ENCODE measurements at places on chromosomes 11 and 22. TPM values are rescaled to one million over a fixed set of nuclear protein-coding genes. Genes with fewer than 3 reads are reported as not detected.
A peak's percentile ranks its signal among the peaks of the same experiment; 100 is the strongest.

- H3K27me3 ChIP-seq, result peaks cover 11% of the 10 kb centered on the region
- DNase-seq, result no peak
- H3K27ac ChIP-seq, result no peak overlapping the region
- H3K36me3 ChIP-seq, result no peaks in the 10 kb centered on the region
Measured at GRCh38 chr11:123382555-123383074, 47.5 kb upstream of the GRAMD1B start.

- H3K27ac ChIP-seq, result no peak overlapping the region
- no peak for DNase-seq
- H3K4me1 ChIP-seq, result no peaks in the 10 kb centered on the region
- no peaks in the 10 kb centered on the region for H3K36me3 ChIP-seq
- peaks cover 18% of the 10 kb centered on the region for H3K27me3 ChIP-seq
- no peak overlapping the region for H3K4me3 ChIP-seq
Measured at GRCh38 chr22:26996154-26996553, 338.8 kb downstream of the MIAT start.

GRCh38 chr11:67288452-67289225 is 464 bp upstream of the ANKRD13D start:
- H3K27me3 ChIP-seq, result no peaks in the 10 kb centered on the region
- H3K4me3 ChIP-seq, result peak overlapping the region; percentile 75
- peaks cover 12% of the 10 kb centered on the region for H3K4me1 ChIP-seq
- peaks cover 8% of the 10 kb centered on the region for H3K36me3 ChIP-seq

GRCh38 chr11:109433753-109434256 is 11.8 kb downstream of the C11orf87 start:
- H3K36me3 ChIP-seq, result no peaks in the 10 kb centered on the region
- no peaks in the 10 kb centered on the region for H3K4me1 ChIP-seq
- H3K4me3 ChIP-seq, result no peak overlapping the region
- DNase-seq, result no peak

DNA sequence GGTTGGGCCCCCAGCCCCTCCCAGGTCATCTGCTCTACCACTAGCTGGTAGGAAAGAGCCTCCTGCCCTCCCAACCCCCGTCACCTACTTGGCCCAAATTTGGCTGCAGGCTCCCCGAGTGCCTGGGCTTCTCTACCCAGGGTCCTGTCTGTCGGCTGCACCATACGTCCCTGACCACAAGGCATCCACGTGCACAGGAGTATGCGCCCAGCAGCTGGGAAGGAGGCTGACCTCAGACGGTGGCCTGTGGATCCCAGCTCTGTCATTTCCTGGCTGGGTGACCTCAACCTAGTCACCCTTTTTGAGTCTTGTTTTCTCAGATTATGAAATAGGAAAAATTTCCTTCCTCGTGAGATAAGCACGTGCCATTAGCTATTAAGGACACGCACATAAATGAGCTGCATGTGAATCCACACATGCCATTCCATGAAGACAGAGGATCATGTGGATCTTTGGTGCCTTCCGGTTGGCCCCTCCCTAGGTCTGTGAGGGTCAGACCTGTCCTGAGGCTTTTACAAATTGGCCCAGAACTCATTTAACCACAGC is 13.7 kb downstream of the CYB561A3 start:
- H3K4me3 ChIP-seq, result no peak overlapping the region
- H3K27me3 ChIP-seq, result no peaks in the 10 kb centered on the region
- H3K4me1 ChIP-seq, result no peaks in the 10 kb centered on the region
- no peak overlapping the region for H3K27ac ChIP-seq

- peaks cover 9% of the 10 kb centered on the region for H3K4me1 ChIP-seq
- no peak for DNase-seq
Measured at GRCh38 chr11:4455419-4455818, 6.3 kb downstream of the OR52K2 start.

- H3K4me3 ChIP-seq, result no peak overlapping the region
- no peak for DNase-seq
- H3K4me1 ChIP-seq, result peaks cover 42% of the 10 kb centered on the region
- peaks cover 16% of the 10 kb centered on the region for H3K27me3 ChIP-seq
- H3K36me3 ChIP-seq, result peaks cover 3% of the 10 kb centered on the region
- H3K27ac ChIP-seq, result no peak overlapping the region
Measured at GRCh38 chr11:115720602-115721245, 216.5 kb upstream of the CADM1 start.

- no peak for DNase-seq
- peaks cover 1% of the 10 kb centered on the region for H3K4me1 ChIP-seq
- H3K4me3 ChIP-seq, result no peak overlapping the region
- H3K27ac ChIP-seq, result no peak overlapping the region
- no peaks in the 10 kb centered on the region for H3K36me3 ChIP-seq
Measured at GRCh38 chr11:12285811-12286222, 91.6 kb upstream of the PARVA start.

DNA sequence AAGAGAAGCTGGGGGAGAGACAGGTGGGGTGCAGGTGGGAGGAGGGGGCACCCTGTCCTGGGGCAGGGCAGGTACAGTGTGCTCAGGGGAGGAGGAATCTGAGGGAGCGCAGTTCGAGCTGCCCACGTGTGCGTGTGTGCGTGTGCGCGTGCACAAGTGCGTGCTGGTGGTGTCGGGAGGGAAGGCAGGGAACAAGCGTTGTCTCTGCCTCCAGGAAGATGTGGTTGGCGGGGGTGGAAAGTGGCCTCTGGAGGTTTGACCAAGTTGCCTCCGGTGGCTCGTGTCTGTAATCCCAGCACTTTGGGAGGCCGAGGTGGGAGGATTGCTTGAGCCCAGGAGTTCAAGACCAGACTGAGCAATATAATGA is 49.9 kb upstream of the THY1 start:
- H3K36me3 ChIP-seq, result no peaks in the 10 kb centered on the region
- H3K4me3 ChIP-seq, result no peak overlapping the region
- H3K27ac ChIP-seq, result no peak overlapping the region
- no peak for DNase-seq
- H3K27me3 ChIP-seq, result peaks cover 46% of the 10 kb centered on the region

DNA sequence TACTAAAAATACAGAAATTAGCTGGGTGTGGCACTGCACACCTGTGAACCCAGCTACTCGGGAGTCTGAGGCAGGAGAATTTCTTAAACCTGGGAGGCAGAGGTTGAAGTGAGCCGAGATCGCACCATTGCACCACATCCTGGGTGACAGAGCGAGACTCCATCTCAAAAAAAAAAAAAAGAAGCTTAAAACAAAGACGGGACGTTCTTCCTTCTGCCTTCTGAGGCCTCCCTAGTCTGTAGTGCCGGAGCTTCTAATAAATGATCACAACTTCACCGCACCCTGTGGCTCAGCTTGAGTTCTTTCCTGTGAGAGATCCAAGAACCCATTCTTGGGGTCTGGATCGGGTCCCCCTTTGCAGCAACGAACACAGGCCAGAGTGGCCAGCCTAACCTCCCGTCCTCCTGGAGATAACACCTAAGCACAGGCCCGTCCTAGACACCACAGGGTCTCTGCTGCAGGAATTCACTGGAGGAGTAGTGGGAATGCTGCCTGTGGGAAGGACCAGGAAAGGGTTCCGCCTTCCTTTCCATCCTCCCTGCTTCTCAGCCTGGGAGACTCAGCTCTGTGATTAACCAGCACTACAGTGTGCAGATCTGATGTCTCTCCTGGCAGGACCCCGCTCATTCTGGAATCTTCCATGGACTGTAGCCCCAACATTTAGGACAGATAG is 2.2 kb upstream of the APOBEC3H start:
- H3K4me3 ChIP-seq, result no peak overlapping the region
- H3K27me3 ChIP-seq, result peaks cover 7% of the 10 kb centered on the region
- H3K36me3 ChIP-seq, result no peaks in the 10 kb centered on the region
- DNase-seq, result no peak
- peaks cover 2% of the 10 kb centered on the region for H3K4me1 ChIP-seq

- no peak overlapping the region for H3K4me3 ChIP-seq
- no peaks in the 10 kb centered on the region for H3K36me3 ChIP-seq
- no peaks in the 10 kb centered on the region for H3K27me3 ChIP-seq
- no peak overlapping the region for H3K27ac ChIP-seq
- H3K4me1 ChIP-seq, result no peaks in the 10 kb centered on the region
Measured at GRCh38 chr11:90355200-90355599, 132.4 kb upstream of the CHORDC1 start.

DNA sequence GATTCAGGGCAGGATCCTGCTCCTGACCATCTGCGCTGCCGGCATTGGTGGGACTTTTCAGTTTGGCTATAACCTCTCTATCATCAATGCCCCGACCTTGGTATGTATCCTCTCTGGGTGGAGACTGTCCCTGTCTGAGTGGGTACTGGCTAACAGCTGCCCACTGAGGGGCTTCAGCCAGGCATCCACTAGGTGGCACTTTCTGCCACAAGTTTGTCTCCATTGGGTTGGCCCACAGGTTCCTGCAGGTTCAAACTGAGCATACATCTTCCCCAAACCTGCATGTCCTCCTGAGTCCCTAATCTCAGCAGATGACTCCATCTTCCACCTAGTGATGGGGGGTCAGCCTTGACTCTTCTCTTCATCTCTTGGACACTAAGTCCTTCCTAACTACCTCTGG is 4.4 kb downstream of the SLC2A11 start:
- no peak overlapping the region for H3K4me3 ChIP-seq
- H3K27me3 ChIP-seq, result no peaks in the 10 kb centered on the region
- peaks cover 9% of the 10 kb centered on the region for H3K4me1 ChIP-seq
- no peak for DNase-seq
- H3K27ac ChIP-seq, result no peak overlapping the region
- H3K36me3 ChIP-seq, result peaks cover 7% of the 10 kb centered on the region

DNA sequence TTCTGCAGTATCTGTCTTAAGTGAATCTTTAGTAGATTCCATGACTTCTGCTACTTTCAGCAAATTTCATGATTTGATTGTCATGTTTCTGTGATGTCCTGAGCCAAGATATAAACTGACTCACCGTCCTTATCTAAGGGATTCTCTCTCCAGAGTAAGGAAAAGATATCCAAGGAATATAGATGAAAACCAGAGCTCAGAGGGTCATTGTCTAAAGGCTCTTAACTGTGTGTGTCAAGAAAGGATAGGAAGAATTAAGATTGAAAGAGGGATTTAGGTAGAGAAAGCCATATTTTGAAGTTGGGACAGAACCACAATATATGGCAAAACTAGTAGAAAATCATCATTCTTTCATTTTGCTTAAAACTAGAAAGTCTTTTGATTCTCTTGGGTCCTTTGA is 50.7 kb downstream of the PPME1 start:
- no peak overlapping the region for H3K27ac ChIP-seq
- H3K4me1 ChIP-seq, result no peaks in the 10 kb centered on the region
- H3K36me3 ChIP-seq, result peaks cover 15% of the 10 kb centered on the region
- DNase-seq, result no peak
- H3K27me3 ChIP-seq, result no peaks in the 10 kb centered on the region

DNA sequence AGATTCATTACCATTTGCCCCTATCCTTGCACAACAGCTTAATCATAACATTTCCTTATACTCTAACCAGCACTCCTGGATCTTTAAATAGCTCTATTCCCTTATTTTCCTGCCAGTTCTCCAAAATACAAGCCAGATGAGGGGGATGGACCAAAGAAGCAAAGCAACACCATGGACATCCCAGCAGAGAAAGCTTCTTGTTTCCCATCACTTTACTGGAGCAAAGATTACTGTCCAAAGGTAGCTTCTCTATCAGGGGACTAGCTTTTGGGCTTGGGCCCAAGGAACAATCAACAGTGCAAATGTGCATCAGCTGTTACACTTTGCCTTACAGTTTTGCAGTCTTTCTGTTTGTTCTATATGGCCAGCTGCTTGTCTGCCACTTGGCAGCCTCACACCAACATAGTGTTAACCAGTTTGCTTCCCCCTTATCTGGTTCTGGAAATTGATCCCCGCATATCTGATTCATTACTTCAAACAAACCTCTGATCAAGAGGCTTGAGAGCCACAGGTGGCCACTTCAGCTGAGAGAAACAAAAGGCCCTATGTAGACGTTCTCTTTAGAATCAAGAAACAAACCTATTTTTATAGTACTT is 814.3 kb downstream of the METTL15 start:
- H3K4me1 ChIP-seq, result peaks cover 24% of the 10 kb centered on the region
- H3K27ac ChIP-seq, result peak overlapping the region; percentile 46
- no peak for DNase-seq
- no peaks in the 10 kb centered on the region for H3K27me3 ChIP-seq
- no peaks in the 10 kb centered on the region for H3K36me3 ChIP-seq

DNA sequence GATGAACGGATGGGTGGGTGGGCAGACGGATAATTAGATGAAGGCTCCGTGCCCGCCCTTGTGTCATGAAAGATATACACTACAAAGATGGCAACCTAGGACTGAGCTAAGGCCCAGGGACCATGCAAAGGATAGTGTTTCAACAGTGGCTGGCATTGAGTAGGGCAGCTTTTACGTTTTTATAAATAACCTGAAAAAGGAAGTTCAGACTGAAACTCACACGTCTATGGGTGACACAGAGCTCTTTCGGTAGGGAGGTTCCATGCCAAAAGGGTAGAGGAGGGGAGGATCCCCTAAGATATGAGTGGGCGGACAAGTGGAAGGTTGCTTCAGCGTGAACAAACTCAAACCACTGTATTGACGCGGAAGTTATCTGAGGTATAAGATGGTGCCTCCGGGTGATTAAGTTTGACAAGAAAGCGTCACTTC is 90.5 kb downstream of the UBASH3B start:
- peaks cover 16% of the 10 kb centered on the region for H3K27me3 ChIP-seq
- no peak for DNase-seq
- no peak overlapping the region for H3K4me3 ChIP-seq
- peak overlapping the region; percentile 6 for H3K27ac ChIP-seq
- H3K4me1 ChIP-seq, result peaks cover 21% of the 10 kb centered on the region

DNA sequence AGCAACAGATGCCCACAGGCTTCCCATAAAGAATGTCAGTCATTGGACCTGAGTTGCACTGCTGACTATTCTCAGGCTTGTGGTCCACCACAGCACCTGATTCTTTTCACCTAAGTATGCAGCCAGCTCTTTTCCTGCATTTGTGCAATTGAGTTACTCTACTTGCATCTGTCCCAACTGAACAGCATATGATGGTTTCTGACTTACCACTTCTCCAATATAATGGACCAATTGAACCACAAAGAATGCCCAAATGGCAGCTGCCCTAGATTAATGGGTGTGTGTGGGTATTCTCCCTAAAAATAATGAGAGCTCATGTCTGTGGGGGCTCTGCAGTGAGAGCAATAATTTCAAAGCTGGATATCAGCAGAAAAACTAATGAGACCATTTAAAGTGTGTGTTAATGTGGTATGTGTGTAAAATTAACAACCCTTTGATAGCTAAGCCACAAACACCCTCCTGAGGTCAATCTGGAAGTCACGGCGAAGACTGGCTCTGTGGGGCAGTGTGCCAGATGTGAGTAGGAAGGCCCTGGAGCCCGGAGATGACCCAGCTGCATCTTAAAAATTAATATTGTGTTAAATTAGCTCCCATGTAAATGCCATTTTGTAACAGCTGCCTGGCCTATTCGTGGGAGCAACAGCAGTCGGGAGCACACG is 43.8 kb downstream of the SC5D start:
- H3K27me3 ChIP-seq, result peaks cover 7% of the 10 kb centered on the region
- DNase-seq, result no peak
- H3K4me3 ChIP-seq, result no peak overlapping the region
- H3K27ac ChIP-seq, result no peak overlapping the region

GRCh38 chr11:114348200-114349191 is 51.8 kb downstream of the C11orf71 start:
- H3K27ac ChIP-seq, result no peak overlapping the region
- no peak overlapping the region for H3K4me3 ChIP-seq
- H3K4me1 ChIP-seq, result no peaks in the 10 kb centered on the region
- H3K36me3 ChIP-seq, result no peaks in the 10 kb centered on the region
- no peak for DNase-seq
- H3K27me3 ChIP-seq, result peaks cover 3% of the 10 kb centered on the region

- no peak overlapping the region for H3K4me3 ChIP-seq
- no peaks in the 10 kb centered on the region for H3K36me3 ChIP-seq
Measured at GRCh38 chr11:112871909-112872500, 89.2 kb upstream of the NCAM1 start.

Gene OR51F1
- not detected for total RNA-seq

Gene CRYBB3
- 1.0 TPM for total RNA-seq

Gene OR52A5
- not detected for total RNA-seq

Gene FIBIN
- total RNA-seq, result 0.31 TPM

Gene CALCA
- total RNA-seq, result 0.57 TPM

Gene CREB3L1
- total RNA-seq, result 9.6 TPM
